OCI-M1 (cell line): ENCODE measurements at places on chromosomes 3 and 15.

- DNase-seq, result no peak
Measured at GRCh38 chr3:64033069-64033468, 9.8 kb upstream of the PSMD6 start.

GRCh38 chr15:95674031-95674430, 656.5 kb upstream of the NR2F2 start:
- DNase-seq, result no peak

GRCh38 chr3:117728226-117728625, 1018.6 kb downstream of the TUSC7 start:
- no peak for DNase-seq

DNA sequence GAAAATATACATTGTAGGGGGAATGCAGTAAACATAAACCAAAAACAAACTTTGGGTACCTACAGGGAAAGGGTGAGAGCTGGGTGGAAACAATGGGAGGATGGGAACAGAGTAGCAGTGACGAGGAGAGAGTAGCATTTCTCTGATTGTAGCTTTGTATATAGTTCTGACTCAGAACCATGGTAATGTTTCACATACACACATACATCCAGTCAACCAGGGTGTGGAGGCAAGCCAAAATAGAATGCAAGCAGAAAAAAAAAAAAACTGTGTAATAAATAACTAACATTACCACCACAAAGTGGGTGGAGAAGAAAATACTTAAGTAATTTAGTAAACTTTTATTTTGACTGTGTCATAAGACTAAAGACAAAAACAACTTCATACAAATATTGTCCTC, 27.2 kb downstream of the BCL2A1 start:
- DNase-seq, result no peak

GRCh38 chr3:188097791-188098190, 56.2 kb upstream of the LPP start:
- DNase-seq, result peak; percentile 1
